Non-pigmented ciliary epithelial cell (primary cell): ENCODE measurements at places on chromosomes 16 and 17.

DNA sequence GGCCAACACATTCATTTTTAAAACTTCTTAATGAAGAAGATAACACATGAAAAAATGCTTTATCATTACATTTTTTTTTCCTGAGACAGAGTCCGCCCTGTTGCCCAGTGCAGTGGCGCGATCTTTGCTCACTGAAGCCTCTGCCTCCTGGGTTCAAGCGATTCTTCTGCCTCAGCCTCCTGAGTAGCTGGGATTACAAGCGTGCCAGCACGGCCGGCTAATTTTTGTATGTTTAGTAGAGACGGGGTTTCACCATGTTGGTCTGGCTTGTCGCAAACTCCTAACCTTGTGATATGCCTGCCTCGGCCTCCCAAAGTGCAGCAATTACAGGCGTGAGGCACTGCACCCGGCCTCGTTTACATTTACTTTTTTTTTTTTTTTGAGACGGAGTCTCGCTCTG lies 13.2 kb downstream of the HBQ1 start:
- DNase-seq: no peak

- DNase-seq: no peak
These were observed 52.2 kb upstream of the HAPSTR1 start for GRCh38 chr16:9039210-9039609.

GRCh38 chr16:733382-734207 lies 6.7 kb downstream of the HAGHL start:
- no peak for DNase-seq

DNA sequence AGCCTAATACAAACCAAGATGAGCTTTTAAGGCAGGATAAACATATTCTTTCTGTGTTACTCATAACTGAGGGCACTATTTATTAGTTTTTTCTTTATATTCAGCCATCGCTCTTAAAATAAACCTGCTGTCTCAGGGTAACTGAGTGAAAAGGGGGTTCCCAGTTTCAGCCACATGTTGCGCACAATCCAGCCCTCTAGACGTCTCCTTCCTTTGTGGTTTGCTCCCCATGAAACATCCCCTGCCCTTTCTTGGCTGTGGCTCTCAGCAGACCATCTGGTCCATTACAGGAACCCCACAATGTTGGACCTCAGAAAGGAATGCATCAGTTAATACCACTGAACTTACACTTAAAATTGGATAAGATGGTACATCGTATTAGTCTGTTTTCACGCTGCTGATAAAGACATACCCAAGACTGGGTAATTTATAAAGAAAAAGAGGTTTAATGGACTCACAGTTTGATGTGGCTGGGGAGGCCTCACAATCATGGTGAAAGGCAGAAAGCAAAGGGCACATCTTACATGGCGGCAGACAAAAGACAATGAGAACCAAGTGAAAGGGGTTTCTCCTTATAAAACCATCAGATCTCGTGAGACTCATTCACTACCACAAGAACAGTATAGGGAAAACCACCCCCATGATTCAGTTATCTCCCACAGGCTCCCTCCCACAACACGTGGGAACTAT lies 12.6 kb upstream of the IL21R start:
- no peak for DNase-seq

DNA sequence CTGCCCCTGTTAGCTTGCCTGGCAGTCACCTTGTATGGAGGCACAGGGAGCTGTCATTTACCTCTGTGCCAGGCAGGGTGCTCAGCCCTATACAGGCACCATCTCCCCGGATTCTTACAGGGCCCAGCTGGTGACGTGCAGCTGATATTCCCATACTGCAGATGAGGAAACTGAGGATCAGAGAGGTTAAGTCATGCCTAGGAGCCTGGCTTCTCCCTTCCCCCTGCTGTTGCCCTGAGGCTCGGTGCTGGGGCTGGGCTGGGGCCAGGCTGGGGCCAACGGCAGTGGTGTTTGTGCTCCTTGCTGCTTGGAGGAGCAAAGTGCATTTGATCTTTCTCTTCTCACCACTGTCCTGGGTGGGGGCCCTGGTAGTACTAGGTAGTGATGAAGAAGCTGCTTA lies 54.7 kb upstream of the IL34 start:
- DNase-seq: no peak

DNA sequence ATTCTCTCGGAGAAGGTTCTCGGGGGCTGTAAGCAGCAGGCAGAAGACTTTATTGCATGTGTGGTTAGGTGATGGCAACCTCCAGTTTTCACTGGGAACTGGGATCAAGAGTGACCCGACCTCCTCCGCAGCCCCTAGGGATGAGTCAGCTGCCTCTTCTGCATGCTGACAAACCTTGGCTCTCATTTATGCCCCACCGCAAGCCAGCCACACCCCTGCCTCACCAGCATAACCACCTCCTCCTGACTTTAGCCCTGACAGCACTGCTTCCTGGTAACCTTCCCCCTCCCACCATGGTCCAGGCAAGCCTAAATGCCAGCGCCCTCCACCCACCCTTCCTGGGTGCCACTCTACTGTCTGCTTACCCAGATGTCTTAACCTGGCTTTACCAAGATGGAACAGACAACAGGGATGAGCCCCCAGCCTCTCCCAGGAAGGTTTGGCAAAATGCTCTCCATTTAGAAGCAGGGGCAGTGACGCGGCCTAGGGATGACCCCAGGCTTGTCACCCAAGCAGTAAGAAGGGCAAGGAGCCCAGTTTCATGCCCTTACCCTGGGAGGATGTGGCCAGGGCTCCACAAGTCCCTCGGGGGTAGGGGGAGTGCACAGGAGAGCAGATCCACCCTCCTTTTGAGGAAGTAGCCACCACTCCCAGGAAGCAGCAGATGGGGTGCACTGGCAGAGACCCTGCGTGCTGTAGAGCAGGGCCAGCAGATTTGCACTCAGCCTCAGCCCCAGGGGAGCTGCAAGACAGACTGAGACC lies 73.5 kb downstream of the GOSR1 start:
- no peak for DNase-seq

DNA sequence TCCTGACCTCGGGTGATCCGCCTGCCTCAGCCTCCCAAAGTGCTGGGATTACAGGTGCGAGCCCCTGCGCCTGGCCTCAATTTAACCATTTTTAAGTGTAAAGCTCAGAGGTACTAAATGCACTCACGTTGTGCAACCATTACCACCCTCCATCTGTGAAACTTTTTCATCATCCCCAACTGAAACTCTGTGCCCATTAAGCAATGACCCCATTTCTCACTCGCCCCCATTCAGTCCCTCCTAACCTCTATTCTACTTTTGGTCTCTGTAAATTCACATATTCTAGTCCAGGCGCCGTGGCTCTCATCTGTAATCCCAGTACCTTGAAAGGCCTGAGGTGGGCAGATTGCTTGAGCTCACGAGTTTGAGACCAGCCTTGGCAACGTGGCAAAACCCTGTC lies 8.3 kb upstream of the SPNS3 start:
- no peak for DNase-seq

DNA sequence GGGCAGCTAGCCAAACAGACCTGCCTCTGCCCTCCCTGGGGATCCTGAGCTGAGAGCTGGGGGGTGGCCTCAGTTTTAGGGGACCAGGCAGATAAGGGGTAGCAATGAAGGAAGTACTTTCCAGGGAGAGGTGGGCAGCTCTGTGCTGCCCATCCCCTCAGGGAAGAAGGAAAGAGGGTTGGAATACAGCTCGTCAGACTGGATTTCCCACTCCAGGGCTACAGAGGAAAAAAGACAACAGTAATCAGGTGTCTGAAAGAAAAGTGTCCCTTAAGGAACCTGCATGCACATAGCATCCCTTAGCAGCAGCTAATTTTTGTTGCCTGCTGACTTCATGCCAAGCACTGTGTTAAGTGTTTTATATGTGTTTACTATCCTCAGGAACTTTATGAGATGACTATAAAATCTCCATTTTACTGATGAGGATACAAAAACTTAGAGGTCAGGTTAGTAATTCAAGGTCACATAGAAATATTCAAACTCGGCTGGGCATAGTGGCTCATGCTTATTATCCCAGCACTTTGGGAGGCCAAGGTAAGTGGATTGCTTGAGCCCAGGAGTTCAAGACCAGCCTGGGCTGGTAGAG lies 3.2 kb upstream of the MRPL58 start:
- DNase-seq: no peak

- DNase-seq: no peak
These were observed 79.9 kb downstream of the TOX3 start for GRCh38 chr16:52466994-52467393.

- no peak for DNase-seq
These were observed 2.6 kb downstream of the SPEM3 start for GRCh38 chr17:7431231-7431630.
